ENCODE measurements at places on chromosomes 1 and 21.

DNA sequence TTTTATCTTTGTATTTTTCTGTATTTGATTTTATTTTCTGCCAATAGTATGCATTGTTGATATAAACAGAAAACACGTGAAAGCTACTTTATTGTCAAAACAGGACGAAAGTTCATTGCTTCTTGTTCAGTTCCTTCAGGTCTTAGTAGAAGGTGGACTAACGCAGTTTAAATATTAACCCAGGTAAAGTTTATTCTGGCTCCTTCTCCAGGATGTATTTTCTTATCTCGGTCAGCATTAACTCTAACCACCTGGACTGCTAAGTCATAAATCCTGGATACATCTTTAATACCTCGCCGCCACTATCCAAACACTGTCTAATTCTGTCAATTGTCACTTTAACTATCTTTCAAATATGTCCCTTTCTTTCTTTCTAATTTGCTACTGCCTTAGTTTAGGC lies 5.7 kb upstream of the SOAT1 start:
- no peak for DNase-seq

DNA sequence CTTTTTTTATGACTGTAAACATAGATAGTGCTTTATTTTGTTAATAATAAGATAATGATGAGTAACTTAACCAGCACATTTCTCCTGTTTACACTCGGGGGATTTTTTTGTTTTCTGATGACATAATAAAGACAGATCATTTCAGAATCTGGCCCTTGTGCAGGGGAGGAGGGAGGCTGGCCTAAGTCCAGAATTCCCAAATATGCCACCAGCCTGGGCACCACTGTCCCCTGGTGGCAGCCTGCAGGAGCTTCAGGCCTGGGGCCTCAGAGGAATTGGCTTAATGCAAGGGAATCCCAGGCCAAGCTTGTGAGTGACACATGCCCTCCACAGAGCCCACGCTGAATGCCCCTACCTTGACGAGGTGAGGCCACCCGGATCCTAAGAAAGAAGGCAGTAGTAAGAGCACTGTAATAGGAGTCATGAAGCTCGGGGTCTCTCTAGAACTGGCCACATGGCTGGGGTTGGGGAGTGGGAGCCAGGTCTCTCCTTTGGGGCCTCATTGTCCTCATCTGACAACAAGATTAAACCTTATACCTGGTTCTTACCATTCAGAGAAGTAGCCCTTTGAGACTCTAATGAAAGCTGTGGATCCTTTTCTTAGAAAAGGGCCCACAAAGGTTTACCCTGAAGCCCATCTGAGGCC lies 24.1 kb downstream of the ETNK2 start:
- DNase-seq, result no peak

DNA sequence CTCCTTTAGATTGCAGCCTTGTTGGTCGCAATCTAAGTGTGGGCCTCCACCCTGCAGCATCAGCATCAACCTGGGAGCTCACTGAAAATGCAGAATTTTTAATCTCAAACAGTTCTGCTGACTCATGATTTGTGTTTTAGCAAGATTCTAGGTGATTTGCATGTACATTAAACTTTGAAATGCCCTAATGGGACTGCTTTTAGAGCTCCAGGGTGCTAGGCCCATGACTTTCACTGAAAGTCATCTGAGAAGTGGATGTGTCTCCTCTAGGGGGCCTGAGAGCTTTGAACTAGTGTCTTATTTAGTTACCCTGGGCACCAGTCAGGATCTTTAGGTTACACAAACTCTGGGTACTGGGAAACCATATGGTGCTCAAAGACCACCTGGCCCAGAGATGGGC lies 9.0 kb downstream of the TRIM67 start:
- no peak for DNase-seq

DNA sequence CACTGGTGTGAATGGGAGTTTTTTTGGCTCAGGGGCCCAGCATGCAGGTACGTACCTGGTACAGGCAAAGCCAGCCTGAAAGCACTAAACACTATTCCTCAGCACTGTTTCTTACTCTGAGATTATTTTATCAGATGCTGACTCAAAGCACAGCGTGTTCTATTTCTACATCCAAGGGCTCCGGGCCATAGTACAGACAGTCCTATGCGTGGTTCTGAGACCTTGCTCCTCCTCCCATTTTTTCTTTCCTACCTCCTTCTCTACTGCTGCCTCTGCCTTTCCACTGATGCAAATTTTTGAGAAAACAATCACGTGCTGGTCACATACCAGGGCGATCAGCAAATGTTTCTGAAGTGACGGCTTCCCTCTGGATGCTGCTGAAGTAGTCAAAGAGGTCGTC lies 36.3 kb downstream of the PDPN start:
- DNase-seq, result no peak

DNA sequence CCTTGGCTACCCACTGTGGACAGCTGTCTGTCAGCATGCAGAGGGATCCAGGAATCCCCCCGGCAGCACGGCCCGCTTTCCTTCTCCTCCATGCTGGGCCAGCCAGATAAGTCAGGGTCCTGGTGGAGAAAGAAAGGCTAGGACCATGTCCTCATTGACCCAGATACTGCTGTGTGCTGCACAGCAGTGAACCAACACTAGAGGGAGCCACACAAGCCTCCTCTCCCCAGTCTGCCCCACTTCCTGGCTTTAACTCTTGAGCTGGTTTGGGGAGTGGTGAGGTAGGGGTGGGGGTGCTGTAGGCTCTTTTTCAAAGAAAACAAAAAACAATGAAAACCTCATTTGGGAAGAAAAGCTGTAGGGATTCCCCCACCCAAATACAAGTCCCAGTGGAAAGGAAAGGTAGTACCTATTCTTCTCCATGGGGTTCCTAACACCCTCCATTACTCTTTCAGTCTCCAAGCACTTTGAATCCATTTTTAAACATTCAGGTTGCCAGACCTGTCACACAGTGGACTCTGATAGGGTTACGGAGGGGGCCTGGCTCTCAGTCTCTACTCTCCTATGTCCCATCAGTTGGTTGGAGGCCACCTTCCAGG lies 84.9 kb upstream of the CD1D start:
- DNase-seq, result no peak

- no peak for DNase-seq
Observed at GRCh38 chr1:159843459-159843858, 16.8 kb downstream of the SLAMF8 start.

- no peak for DNase-seq
Observed at GRCh38 chr1:235557495-235557894, 53.2 kb upstream of the B3GALNT2 start.

DNA sequence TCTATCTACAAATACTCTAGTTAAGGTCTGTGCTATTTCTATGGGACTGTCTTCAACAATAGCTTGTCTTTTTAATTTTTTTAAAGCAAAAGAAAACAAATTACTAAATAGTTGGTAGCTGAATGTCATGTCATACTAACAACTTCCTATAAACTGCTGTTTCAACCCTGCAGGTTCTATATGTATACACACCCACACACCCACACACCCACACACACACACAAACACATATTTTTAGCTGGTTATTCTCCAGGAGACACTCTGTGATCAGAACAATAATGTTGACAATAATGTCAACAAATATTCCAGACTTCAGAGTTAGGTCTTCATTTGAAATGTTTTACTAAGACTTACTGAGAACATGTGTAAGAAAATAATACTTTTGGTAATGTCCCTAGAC lies 66.7 kb downstream of the AK5 start:
- no peak for DNase-seq

GRCh38 chr1:69743146-69743545 lies 175.4 kb downstream of the LRRC7 start:
- no peak for DNase-seq

GRCh38 chr1:6783936-6784559 lies 1.2 kb upstream of the CAMTA1 start:
- no peak for DNase-seq

DNA sequence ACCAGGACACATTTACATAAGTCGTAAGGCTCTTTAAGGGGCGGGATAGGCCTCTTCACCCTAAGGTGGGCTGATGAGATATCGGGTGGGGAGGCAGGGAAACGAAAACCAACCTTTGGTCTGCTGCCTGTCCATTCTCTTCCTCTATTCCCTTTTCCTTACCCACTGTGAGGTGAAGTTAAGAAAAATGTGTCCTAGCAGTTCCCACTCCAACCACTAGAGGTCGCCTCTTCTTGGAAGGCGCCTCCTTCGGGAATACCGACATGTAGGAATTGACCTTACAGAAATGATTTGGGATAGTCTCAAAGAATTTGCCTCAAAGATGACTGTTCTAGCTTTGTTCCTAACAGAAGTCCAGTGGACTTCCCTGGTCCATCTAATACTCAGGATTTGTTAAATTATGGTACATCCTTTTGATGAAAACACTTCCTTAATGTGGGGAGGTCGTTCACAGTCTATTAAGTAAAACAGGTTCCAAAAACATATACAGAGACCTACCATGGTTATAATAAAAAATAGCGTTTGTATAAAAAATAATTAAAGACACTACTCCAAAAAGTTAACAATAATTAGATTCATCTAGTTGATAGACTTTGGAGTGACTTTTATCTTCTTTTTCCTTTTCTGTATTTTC lies 14.1 kb downstream of the AZIN2 start:
- DNase-seq, result no peak

GRCh38 chr1:14120895-14121294 lies 420.9 kb downstream of the PRDM2 start:
- no peak for DNase-seq

DNA sequence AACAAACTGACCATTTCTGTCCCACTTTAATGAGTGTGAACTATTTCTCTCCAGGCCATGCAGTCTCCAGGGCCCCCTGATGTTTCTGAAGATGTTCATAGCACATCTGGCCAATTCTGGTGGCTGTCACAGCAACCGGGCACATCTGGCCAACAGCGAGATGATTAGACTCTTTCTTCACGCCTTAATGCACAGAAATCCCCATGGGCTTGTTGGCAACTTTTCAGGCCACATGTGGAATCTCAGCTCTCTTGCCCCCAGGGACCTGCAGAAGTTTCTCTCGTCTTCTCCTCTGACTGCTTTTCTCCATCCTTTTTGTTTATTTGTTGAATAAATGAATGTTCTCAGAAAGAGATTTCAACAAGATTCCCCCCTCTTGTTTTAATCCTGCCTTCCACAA lies 71.2 kb upstream of the HMGB4 start:
- DNase-seq, result no peak

DNA sequence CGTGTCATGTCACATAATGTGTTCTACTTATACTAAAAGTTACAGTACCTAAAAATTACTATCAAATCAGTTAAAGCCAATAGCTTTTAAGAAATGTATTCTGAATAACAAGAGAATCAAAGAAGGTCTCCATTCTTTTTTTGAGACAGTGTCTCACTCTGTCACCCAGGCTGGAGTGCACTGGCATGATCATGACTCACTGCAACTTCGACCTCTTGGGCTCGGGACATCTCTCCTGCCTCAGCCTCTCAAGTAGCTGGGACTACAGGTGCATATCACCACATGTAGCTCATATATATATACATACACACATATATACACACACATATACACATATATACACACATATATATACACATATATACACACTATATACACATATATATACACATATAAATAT lies 20.1 kb downstream of the COP1 start:
- DNase-seq, result no peak

GRCh38 chr1:5686925-5687706 lies 305.1 kb downstream of the NPHP4 start:
- no peak for DNase-seq

GRCh38 chr1:182786223-182786994 lies 3.2 kb upstream of the NPL start:
- DNase-seq, result no peak

GRCh38 chr1:212783976-212784375 lies 7.6 kb downstream of the NSL1 start:
- DNase-seq, result no peak

- DNase-seq, result no peak
Observed at GRCh38 chr1:59639266-59639665, 175.5 kb upstream of the HOOK1 start.

DNA sequence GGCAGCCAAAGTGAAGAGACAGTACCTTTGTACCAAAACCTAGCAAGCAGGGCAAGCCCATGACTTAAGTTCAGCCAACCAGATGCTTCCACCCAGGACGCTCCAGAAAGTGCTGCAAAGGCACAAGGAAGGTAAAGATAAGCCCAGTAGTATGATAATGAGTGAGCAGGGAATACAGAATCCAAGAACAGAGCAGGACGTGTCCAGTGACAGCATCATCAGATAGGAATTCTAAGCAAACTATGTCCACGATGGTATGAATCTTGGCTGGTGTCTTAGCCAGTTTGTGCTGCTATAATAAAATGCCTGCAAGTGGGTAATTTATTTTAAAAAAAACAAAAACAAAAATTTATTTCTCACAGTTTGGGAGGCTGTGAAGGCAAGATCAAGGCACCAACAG lies 13.6 kb downstream of the GJA4 start:
- DNase-seq, result no peak

- DNase-seq, result no peak
Observed at GRCh38 chr1:23555986-23556634, 3.2 kb downstream of the ID3 start.

- no peak for DNase-seq
Observed at GRCh38 chr1:171397851-171398469, 84.0 kb downstream of the FMO4 start.

- DNase-seq, result peak; percentile 8
Observed at GRCh38 chr1:99004254-99004860, 304 bp downstream of the PLPPR5 start.

DNA sequence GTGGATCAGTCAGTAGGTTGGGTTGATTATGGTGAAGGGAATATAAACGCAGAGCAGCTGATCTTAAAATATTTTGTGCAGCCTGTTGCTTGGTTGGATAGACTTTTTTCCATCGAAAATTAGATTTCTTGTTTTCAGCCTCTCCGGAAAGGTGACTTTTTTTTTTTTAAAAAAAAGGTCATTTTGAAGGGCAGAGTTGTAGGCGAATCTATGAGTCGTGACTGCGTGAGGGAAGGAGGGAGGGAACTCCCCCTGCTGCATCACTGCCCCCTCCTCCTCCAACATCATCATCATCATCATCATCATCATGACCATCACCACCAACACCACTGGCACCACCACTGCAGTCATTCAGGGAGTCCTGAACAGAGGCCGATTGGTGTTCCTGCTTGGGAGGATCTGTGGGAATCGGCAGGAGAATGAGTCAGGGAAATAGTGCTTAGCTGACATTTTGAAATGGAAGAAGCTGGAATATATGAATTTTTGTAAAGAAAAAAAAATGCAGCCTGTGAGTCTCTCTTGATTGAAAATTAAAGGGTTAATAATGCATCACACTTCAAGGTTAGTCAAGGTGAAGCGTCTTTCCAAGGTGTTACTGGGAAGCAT lies 1.2 kb downstream of the ATP1B1 start:
- no peak for DNase-seq

DNA sequence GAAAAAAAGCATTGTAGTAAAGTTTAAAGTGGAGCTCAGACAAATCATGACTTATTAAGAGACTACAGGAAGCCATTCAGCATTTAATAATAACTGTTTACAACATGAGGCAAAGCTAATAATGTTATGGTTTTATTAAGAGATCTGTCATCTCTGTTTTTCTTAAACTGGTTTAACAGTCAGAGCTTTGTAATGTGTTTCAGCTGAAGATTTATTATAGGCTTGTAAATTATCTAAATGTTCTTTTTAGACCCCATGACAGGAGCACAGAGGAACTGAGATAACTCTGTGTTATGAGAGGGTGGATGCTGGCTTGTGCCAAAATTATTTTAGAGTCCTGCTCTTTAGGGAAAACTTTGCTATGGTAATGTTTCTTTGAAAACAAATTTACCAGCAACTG lies 38.0 kb upstream of the RWDD3 start:
- no peak for DNase-seq

- DNase-seq, result no peak
Observed at GRCh38 chr1:226664413-226665101, 74.5 kb downstream of the ITPKB start.

Measured in activated CD4-positive, alpha-beta T cell treated with anti-CD3 and anti-CD28 coated beads for 1 hour (primary cell).